ENCODE measurements at places on chromosomes 12 and 14.

DNA sequence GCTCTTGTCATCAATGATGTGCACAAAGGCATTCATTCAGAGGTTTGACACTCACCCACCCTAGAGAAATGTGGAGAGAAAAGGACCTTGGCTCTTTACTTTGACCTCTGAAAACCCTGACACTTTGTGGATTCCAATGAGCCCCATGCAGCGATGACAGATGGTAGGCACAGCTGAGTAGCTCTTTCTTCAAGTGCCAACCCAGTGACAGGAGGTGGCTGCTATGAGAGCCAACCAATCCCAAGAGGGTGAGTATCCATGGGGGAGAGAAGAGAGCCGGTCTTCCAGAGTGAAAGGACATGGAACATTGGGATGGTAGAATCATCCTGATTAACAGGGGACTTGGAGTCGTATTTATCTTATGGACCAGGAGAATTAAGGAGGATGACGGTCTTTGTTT is 17.8 kb downstream of the SLC8A3 start:
- no peak for DNase-seq

- DNase-seq = peak; percentile 83
Observed at GRCh38 chr14:77039285-77040058, 11.0 kb upstream of the IRF2BPL start.

DNA sequence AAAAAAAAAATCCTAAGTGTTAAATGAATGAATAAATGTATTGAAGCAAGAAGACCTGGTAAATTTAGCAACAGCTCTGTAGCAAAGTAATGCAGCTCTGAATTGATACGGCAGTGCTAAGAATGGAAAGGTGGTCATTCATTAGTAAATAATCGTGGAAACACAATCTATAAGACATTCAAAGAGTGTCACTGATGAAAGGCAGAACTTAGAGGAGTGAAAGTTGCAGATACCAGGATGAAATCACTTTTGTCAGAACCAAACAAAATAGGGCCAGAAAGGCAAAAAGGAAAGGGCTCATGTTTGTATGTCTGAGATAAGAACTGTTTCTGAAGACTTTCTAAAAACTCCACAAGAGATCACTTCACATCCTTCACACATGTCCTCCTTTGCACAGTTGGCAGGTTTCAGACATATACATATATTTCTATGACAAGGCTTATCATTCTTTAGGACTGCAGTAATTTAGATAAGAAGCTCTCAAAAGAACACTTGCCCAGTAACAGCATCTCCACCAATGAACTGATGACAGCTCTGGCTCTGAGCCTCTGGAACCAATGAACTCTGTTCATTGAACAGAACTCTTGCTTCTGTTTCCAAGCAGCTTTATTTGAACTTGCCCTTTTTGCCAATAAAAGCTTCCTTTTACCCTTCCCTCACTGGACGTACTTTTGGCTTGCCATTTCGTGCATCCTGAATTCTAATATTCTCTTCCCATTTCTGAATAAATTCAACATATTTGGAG is 4.2 kb upstream of the LRR1 start:
- peak; percentile 95 for DNase-seq

DNA sequence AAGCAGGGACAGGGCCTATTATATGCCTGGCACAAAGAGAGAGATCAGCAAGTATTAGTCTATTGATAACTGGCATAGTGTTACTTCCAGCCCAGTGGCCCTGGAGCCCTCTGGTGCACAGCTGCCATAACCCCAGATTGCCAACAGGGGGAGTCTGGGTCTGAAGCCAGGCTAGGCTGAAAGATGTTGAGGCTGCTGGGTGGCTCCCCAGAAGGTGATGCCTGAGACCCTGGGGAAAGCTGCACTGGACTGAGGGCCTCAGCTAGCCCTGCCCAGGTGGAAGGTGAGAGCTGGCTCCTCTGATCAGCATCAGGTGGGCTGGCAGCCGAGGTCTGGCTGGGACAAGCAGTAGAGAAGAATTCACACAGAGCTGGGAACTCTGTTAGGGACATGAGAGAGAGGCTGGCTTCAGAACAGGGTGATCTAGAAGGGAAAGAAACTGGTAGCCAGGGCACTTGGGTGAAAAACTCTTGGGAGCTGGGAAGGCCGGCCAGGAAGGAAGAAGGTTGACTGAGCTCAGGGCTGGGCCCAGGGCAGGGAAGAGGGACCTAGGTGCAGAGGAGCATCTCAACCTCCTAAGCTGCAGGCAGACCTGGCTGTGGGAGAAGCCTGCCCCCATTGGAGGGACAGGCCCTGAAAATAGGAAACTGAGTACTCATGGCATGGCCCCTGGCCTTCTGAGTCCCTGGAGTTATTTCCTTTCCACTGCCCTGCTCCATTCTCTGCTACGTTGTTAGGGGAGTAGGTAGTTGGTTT is 3.9 kb downstream of the GZMH start:
- DNase-seq = no peak

DNA sequence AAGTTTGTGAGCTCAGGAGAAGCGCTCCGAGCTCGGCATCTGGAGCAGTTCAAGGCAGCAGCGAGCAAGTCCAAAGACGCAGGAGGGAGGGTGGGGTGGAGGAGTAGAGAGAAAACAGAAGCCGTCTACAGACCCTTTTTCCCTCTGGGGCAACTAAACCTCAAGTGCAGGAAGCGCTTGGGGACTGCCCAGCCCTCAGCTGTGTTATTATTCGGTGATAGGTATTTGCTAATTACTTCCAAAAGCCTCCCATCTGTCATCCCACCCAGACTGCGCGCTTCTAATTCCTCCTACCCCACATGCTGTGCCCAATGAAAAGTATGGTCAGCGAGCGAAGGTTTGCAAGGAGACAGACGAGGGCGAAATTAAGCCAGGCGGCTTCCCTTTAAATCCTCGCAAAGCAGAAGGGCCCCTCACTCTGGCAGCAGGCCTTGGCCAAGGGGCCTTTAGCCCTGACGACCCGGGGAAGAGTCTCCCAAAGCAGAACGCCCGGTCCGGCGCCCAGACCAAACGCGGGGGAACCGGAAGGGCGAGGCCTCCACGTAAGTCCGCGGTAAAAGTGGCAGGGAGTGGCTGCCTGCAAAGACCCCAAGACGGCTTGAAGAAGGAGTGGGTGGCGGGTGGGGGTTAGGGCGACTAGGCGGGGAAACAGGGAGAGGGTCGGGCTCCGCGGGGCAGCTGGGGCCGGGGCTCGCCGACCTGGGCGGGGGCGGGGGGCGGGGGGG is 507 bp upstream of the CD9 start:
- peak; percentile 74 for DNase-seq

DNA sequence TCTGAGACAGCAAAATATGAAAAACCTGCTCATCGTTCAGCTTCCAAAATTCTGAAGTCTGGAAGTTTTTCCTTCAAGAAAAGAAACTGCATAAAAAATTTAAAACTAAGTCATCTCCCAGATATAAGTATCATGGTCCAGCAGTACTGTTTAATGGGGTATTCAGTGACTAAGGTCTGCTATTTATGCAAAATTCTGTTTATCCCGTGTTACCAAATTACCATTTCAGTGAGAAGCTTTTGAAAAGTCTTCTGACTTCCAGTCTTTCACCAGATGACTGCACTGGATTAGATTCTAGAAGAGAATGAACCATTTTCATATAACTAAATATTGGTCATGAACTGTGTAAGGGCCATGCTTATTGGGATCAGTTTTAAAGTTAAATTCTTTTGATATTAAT is 67.9 kb downstream of the TMEM260 start:
- no peak for DNase-seq

- DNase-seq = no peak
Observed at GRCh38 chr12:12156828-12157227, 86.1 kb downstream of the BCL2L14 start.

DNA sequence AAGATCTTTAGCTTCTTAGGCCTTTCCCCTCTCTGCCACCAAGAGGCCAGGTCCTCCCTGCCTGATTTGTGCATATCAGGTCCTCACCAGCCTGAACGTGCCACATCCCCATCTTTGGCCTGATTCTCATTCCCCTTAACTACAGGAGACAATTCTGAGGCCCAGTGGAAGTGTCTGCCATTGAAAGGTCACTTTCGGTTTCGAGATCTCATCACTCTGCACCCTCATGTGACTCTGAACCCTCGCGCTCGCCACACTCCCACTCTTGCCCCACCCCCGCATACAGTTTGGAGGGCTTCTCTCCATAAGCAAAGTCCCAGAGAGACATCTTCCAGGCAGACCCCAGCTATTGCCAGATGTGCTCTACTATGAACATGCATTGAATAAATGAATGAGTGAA is 189.0 kb downstream of the NTF3 start:
- no peak for DNase-seq

- no peak for DNase-seq
Observed at GRCh38 chr12:19434538-19434937, 4.8 kb upstream of the AEBP2 start.

GRCh38 chr12:82461836-82462235 is 103.5 kb downstream of the METTL25 start:
- no peak for DNase-seq

GRCh38 chr12:19885093-19885812 is 446.0 kb downstream of the AEBP2 start:
- DNase-seq = peak; percentile 30

DNA sequence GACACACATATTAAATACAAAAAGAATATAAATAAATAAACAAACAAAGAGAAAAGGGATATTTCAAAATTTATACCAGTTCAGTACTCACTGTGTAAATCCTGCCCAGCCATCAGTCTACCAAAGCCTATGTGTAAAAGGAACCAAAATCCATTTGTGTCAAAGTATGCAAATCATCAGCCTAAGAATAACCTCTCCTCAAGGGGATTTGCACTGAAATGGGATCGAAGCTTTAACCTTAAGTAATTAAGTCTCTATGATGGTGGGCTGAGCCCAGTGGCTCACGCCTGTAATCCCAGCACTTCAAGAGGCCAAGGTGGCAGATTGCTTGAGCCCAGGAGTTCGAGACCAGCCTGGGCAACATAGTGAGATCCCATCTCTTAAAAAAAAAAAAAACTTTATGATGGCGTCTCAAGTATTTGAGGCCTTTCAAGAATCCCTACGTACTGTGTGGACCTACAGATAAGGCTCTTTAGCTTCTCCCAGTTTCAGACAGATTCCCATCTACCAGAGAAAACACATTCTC is 57.8 kb upstream of the METAP2 start:
- no peak for DNase-seq

DNA sequence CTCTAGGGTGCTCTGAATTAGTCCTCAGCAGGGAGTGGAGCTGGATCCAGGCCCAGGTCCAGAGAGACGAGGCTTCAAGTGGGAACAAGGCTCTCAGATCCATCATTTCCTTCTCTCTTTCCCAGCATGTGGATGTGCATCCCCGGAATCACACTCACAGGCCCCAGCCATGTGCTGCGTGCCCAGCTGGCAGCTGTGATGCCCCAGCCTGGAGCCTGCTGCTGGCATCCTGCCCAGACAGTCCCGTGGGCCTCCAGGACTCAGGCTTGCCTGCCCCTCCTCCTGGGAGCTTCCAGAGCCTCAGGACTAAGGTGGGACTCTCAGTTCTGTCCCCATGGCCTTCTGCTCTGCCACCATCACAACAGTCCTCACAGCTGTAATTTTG is 6.2 kb upstream of the KRT84 start:
- no peak for DNase-seq

GRCh38 chr14:89672636-89673511 is 255.8 kb upstream of the FOXN3 start:
- DNase-seq = peak; percentile 32

- DNase-seq = no peak
Observed at GRCh38 chr14:55347748-55348147, 63.9 kb downstream of the ATG14 start.

- DNase-seq = no peak
Observed at GRCh38 chr12:49533331-49533730, 5.5 kb upstream of the KCNH3 start.

- no peak for DNase-seq
Observed at GRCh38 chr14:56709201-56709600, 101.1 kb downstream of the OTX2 start.

DNA sequence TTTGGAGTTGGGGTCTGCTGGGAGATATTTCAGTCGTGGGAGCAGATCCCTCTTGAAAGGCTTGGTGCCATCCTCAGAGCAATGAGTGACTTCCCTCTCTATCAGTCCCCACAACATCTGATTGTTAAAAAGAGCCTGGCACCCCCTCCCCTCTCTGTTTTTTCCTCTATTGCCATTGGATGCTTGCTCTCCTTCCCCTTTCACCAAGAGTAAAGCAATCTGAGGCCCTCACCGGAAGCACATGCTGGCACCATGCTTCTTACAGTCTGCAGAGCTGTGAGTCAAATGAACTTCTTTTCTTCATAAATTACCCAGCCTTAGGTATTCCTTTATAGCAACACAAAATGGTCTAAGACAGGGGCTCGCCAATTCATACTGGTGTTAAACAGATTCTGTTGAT is 99.1 kb upstream of the CCND2 start:
- no peak for DNase-seq

GRCh38 chr12:88339254-88339949 is 197.3 kb downstream of the TMTC3 start:
- DNase-seq = peak; percentile 52

- DNase-seq = no peak
Observed at GRCh38 chr12:42360747-42361403, 34.9 kb downstream of the PPHLN1 start.

- DNase-seq = no peak
Observed at GRCh38 chr12:100612606-100613005, 39.1 kb downstream of the GAS2L3 start.

DNA sequence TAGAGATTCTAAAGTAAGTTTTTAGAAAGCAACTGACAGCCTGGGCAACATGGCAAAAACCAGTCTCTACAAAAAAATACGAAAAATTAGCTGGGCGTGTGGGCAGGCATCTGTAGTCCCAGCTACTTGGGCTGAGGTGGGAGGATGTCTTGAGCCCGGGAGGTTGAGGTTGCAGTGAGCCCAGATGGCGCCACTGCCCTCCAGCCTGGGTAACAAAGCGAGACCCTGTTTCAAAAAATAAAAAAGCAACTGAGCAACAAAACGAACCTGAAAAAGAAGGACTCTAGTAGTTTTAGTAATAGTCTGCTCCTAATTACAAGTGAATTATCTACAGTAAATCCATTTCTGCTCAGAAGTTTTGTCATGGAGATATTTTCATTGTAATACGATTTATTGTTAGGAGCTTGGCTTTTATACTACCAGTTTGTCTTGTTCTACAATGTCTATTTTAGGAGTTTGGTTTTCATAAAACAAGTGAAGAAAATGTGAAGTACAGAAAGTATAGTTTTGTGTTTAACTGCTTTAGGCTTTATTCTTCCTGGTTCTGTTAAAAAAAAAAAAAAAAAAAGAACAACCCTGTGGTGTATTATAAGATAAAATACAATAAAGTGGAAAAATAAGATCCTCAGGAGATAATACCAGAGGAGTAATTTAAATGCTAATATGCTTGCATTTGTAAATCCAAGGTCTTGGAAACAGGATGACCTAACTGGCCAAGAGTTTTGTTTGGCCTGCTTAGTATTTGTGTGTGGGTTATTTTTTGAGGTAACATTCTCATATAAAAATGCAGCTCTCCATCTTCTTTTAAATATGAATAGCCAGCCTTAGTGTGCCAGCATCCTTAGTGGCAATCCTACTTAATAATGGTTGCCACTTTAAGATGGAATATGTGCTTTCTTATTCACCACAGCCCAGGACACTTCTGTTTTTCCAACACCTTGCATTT is 2.8 kb downstream of the TMX1 start:
- no peak for DNase-seq

- DNase-seq = no peak
Observed at GRCh38 chr14:100738704-100739131, 12.0 kb downstream of the DLK1 start.

- DNase-seq = no peak
Observed at GRCh38 chr14:47678157-47678556, 2.8 kb upstream of the MDGA2 start.

Measured in fibroblast of villous mesenchyme (primary cell).